Esophagus squamous epithelium (tissue), 5 donors: ENCODE measurements at places on chromosomes 12 and 14.

GRCh38 chr12:64466178-64466577, 14.3 kb downstream of the TBK1 start:
- DNase-seq, result no peak

DNA sequence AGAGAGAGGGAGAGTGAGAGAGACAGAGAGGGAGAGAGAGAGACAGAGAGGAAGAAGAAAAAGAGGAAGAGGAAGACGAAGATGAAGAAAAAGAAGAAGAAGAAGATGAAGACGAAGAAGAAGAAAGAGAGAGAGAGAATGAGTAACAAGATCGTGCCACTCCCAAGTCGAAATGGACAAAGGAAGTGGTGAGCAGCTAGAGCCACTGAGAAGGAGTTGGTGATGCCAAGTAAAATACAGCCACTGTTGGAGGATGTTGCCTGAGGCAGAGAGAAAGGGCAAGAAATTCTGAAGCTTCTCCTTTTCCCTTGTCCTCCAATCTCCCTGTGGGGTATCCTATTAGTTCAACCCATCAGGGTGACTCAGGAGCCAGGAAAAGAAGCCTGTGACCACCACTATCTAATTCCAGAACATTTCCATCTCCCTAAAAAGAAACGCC, 12.5 kb upstream of the ANAPC5 start:
- DNase-seq, result no peak

- no peak for DNase-seq
Measured at GRCh38 chr12:124888260-124888659, 24.6 kb upstream of the SCARB1 start.

DNA sequence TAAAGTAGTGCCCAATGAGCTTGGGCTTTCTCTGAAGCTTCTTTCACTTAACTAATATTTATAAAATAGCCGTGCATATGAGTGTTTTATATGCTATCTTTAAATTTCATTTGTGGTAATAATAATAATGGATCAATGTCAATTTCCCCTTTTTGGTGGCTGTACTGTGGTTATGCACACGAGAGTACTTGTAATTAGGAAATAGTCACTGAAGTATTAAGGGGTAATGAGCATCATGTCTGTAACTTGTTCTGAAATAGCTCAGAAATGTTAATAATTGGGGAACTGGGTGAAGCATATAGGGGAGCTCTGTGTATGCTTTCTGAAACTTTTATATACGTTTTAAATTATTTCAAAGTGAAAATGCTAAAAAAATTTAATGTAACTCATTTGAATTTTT, 7.0 kb upstream of the RNASE8 start:
- no peak for DNase-seq
